ENCODE measurements at places on chromosomes 2 and 18.
A peak's percentile ranks its signal among the peaks of the same experiment; 100 is the strongest.

DNA sequence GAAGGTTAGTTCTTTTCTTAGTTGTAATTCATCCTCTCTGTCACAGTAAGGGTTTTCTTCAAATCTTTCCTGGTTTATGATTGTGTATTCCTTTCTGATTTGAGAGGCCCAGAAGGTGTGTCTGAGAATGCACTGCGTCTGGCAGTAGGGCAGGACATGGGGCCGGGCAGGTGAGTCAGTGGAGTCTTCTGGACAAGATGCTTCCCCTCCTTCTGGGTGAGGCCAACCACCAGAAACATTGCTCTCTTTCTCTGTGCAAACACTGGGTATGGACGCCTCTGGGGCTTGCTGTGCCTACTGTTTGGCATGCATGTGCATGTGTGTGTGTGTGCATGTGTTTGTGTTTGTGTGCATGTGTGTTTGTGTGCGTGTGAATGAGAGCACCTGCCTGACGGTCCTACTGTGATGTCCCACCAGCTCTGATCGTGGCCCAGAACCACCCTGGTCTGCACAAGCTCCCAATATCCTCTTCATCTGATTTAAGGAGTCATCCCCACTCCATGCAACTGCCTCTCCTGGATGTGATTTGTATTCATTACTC lies 93.2 kb upstream of the DLX2 start:
- DNase-seq: no peak

DNA sequence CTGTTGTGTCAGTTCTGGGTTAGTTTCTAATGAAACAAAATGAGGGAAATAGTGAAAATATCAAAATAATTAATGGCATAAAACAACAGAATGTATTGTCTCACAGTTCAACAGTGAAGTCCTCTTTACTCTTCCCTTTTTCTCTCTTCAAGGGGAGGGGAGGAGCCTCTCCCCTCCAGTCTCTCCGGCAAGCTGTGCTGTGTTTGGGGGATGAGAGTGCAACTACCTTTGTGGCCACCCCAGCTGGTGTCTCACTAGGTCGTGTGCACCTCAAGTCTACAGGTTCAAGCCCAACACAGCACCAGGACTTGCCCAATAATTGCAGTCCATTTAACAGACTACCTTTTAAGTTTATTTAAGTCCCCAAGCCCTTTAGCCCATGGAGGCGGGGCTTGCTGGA lies 271.7 kb upstream of the DOK6 start:
- no peak for DNase-seq

GRCh38 chr2:177395351-177396065 lies 2.9 kb downstream of the AGPS start:
- DNase-seq: no peak

DNA sequence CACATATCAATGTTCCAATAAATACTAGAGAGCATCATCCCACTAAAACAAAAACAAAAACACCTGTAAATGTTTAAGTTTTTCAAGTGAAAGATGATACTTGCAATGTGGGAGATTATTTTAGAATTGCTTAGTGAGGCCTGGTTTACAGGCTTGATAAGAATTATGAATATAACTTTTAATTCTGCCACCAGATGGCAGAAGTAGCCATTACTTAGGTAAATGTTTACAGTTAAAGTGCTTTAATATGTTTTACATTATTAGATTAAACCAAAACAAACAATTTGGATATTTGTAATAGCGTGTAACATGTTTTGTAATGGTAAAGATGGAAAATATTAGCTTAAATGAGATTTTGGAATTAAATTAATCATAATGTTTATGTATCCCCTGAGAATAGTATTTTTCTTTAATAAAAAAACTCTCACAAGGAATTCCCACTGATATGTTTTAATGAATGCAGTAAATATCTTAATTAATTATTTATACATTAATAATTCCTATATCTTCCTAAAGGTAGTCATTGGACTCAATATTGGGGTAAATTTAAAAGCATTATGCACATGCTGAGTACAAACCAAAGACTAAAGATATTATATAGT lies 522.0 kb downstream of the SPAG16 start:
- DNase-seq: peak; percentile 90

DNA sequence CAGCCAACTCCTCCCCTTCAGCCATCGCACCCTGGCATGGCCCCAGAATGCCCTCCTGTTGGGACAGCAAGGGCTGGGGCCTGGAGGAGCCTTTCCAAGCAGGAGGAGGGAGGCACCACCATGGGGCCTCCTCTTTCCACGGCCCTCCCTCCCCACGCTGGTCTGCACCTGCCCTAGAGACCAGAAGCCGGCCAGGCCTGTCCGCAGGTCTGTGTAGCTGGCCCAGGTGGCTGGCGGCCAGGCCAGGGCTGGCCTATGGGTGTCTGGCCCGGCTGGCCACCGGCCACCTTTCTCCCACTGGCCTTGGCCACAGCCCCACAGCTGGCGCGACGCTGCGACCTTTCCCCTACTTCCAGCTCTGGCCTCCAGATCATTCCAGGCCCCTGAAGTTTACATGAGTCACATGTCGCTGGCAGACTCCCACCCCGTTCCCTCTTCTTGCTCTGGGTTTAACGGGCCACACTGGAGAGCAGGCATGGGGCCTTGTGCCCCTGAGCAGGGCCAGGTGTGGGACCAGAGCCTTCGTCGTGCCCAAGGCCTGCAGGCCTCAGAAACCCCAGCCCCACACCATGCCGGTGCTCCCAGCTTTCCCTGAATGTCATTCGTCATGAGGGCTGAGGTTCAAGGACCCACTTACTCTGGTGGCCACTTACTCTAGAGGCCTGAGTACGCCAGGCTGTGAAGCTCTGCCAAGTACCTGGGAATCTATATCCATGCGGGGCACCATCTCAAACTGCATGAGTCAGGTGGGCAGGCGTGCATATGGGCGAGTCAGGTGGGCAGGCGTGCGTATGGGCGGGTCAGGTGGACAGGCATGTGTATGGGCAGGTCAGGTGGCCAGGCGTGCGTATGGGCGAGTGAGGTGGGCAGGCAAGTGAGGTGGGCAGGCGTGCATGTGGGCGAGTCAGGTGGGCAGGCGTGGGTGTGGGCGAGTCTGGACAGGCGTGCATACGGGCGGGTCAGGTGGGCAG lies 33.3 kb upstream of the KLF11 start:
- no peak for DNase-seq

DNA sequence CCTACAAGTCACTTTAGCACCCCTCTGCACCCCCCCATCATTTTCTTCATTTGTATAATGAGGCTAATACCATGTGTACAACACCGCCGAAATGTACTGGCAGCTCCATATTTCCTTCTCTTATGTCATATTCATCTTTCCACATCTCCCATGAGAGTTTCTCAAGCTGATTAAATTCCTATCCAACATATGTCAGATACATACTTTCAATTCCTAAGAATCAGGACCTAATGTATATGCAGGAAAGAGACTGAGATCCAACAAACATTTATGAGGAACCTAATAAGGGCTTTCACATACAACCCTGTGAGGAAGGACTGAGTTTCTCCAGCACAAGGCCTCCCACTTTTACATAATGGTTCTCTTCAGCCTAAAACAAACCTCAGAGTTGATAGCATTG lies 41.9 kb downstream of the PRKD3 start:
- DNase-seq: no peak

DNA sequence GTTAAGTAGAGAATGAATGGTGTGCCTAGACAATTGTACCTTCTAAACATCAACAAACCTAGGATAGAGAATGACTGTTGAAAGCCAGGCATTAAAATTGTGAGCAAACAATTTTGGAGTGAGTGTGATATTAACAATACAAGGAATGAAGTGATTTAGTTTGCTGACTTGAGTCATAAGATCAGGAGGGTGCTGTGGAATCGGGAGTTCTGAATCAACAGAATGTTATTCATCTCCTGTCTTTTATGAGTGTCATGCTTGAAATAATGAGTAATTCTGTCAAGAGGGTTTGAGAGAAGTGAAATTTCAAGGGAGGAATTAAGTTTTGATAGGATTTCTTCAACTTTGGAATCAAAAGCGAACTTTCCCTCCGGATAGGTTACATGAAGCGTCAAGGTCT lies 214.4 kb upstream of the DSEL start:
- no peak for DNase-seq

GRCh38 chr2:18701546-18701945 lies 112.2 kb upstream of the NT5C1B start:
- no peak for DNase-seq

GRCh38 chr2:132731441-132731840 lies 61.4 kb upstream of the LYPD1 start:
- no peak for DNase-seq

GRCh38 chr2:111664275-111664850 lies 219.6 kb downstream of the ANAPC1 start:
- DNase-seq: no peak

DNA sequence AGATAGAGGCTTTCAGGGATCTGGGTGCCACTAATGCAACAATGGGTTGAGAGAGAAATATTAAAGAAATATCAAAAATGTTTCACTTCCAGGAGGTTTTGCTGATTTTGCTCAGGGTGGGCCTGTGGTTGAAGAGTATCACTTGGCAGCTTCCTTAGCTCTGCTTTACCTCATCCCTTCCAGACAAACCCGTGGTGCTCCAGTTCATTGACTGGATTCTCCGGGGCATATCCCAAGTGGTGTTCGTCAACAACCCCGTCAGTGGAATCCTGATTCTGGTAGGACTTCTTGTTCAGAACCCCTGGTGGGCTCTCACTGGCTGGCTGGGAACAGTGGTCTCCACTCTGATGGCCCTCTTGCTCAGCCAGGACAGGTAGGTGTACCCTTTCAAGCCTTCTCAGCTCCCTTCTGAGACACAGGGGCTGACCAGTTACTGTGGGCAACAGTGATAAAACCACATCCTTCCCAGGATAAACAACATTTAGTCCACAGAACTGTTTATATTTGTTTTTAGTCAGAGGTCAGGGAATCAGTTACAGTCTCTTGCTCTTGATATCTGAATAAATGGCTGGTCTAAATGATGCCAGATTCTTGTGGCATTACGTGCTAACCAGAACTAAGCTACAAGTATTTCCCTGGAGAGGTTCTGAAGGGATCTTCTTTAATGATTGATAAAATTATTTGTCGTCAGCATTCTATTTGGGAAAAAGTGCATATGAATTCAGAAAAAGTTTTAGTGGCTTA lies 7.0 kb downstream of the SLC14A1 start:
- no peak for DNase-seq

DNA sequence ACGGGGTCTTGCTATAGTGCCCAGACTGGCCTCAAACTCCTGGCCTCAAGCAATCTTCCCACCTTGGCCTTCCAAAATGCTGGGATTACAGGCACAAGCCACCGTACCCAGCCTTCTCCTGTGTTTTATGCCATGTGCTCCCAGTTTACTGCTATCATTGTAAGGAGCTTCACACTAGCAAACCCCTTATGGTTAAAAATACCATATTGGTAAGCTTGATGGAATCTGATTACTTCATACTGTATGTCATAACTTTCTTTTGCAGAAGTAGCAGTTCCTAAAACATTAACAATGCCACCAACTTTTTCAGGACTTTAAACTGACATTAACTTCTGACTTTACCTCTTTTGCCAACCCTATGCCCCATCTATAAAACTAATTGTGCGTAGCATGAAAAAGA lies 36.2 kb downstream of the HAT1 start:
- DNase-seq: no peak

- DNase-seq: no peak
These were observed 292.9 kb upstream of the TMEFF2 start for GRCh38 chr2:192487636-192488035.

DNA sequence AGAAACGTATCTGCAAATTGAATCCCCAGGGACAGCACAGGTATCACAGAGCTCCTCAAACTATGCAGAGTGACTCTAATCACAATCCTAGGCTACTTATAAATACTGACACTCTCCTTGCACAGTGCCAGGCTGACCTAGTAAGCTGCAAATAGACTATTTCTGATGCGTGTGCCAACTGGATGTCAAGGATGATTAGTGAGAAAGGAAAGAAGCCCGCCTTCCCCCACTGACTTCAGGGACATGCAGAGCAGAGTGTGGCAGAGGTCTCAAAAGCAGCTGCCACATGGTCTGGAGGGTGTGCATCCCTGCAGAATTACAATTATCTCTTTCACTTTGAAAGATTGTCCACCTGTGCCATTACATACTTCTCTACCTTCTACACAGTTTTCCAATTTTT lies 235.6 kb downstream of the CPS1 start:
- no peak for DNase-seq

DNA sequence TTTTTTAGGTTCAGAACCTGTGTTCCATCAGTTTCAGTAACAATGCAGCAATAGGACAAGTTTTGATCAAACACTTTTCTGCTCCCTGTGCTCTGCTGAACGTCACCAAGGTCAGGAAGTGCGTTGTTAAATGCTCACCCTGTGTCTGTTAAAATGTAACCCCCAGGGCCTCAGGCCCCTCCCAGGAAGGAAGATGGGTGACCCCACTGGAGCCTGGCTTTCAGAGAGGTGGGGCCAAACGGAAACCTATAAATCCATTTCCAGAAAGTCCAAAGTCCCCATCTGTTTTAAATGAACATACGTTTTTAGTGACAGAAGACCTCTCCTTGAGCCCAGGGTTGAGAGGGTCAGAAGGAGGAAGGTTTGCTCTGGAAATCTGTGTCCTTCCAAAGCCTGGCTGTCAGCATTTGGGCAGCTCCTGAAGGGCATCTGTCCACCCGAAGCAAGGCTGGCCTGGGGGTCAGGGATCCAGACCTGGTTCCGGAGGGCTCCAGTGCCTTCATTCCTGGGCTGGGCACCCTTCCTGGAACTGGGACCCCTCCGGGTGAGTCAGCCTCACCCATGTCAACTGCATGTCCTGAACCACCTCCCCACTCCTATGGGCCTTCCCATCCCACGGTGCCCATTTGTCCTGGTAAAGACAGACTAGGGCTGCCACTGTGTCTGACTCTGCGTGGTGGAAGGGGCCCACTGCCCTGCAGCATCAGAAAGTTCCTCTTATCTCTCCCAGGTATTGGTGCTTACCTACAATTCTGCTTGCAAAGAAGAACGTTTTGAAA lies 117.4 kb upstream of the COPS8 start:
- no peak for DNase-seq

DNA sequence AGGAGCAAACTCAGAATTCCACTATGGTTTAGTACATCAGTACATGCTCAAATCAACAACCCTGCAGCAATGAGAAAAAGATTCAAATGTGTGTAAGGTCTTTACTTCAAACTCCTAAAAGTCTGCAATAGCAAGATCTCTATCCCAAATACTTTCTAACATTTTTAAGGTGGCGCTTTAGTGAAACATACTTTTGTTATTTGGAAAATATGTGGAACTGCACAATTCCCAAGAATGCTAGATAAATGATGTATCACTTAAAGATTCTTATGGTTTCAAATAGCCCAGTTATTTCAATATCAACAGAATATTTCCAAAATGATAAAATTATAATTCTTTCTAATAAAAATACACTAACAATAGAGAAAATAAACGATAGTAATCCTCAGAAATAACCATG lies 227.6 kb upstream of the SMAD7 start:
- DNase-seq: no peak

GRCh38 chr2:144583381-144583729 lies 63.4 kb upstream of the ZEB2 start:
- DNase-seq: no peak

- no peak for DNase-seq
These were observed 8.4 kb downstream of the SP5 start for GRCh38 chr2:170723446-170723958.

All from spinal cord (tissue), 10 donors.